ENCODE measurements at places on chromosomes 2 and 18. TPM values are rescaled to one million over a fixed set of nuclear protein-coding genes. Genes with fewer than 3 reads are reported as not detected.

The FSHR gene
- not detected for total RNA-seq

DNA sequence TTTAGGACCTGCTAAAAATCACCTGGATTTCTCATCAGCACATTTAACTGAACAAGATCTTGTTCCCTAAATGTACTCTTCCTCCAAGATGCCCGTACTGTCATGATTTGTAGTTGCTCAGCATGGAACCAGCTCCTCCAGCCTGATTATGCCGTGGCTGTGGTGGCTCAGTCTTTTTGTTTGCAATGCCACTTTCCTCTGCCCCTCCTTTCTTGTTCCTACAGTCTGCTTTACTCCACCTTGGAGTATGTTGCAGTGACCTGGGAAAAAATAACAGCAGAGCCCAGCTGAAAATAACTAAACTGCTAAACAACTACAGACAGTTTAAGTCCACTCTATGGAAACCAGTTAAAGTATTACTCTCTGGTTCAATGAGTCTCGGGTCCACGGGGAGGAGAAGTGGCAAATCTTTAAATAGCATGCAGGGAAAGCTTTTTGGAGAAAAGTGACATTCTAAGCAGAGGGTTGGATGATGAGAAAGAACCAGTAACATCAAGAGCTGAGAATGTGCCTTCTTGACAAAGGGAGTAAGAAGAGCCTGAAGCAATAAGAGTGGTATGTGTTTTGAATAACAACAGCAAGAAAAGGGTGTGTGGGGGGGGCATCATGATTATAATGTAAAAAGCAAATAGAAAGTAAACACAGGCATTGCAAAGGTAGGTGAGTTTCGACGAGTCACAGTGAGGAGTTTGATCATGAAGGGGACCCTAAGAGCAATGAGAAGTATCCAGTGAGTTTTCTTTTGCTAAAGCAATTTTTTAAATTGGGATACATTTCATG is 225.7 kb downstream of the TMX3 start:
- DNase-seq = no peak

DNA sequence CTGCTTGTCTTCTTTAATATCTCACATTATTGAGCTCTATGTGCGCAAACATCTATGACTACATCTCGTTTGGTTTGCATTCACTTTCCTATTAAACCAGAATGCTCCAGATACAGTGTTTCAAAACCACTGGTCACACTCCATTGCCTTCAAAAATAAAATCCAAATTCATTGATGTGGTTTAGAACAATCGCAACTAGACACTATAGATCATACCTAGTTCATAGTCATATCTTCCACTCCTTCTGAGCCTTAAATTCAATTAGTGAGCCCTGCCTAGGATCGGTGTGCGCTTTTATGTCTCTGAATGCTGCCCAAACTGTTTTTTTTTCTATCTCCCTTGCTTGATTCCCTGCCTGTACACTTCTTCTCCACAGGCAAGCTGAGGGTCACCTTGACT is 238.5 kb upstream of the RGPD4 start:
- DNase-seq = no peak

- no peak for DNase-seq
Observed at GRCh38 chr2:190382851-190383250, 25.3 kb upstream of the MFSD6 start.

GRCh38 chr2:113218283-113219091 is 44.7 kb downstream of the PSD4 start:
- DNase-seq = peak; percentile 58

- no peak for DNase-seq
Observed at GRCh38 chr18:2173486-2173885, 397.8 kb downstream of the METTL4 start.

GRCh38 chr2:20725782-20726181 is 58.8 kb downstream of the GDF7 start:
- DNase-seq = no peak
